ENCODE measurements at places on chromosomes 4 and X.

DNA sequence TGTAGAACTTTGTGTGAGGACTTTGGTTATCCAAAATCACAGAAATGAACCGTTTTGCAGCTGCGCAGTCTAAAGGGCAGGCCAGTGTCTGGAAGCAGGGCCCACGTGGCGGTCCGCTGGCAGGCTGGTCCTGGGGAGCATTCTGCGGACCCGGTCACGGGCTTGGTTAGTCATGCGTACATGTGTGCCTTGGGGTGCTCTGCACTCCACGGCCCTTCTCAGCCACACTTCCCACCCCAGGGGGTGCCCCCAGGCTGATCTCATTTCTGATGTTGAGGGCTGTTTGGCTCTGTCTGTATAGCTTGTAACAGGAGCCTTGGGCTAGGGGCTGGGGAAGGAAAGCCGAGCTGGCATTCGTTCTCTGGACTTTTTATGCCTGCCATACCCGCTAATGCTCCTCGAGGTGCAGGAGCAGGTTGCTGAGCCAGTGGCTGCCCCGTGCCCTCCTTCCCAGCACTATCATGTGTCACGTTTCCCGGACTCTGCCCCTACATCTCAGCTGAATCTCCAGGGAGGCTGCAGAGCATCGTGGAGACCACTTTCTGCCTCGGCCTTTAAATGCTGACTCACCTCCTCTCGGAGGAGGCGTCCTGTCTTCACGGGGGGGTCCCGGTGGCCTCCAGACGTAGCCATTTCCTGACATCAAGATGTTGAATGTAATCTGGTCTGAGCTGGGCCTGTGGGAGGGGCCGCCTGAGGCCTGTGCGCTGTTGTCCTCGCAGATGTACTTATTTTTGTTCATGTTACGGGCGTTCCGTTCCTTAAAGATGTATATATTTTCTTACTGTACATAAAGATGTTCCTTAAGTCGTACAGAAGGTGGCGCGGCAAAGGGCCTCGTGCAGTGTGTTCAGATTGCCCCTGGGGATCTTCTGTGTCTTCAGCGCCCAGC, 11.4 kb upstream of the TADA2B start:
- DNase-seq = no peak

GRCh38 chr4:86367577-86367976, 7.7 kb upstream of the MAPK10 start:
- no peak for DNase-seq

DNA sequence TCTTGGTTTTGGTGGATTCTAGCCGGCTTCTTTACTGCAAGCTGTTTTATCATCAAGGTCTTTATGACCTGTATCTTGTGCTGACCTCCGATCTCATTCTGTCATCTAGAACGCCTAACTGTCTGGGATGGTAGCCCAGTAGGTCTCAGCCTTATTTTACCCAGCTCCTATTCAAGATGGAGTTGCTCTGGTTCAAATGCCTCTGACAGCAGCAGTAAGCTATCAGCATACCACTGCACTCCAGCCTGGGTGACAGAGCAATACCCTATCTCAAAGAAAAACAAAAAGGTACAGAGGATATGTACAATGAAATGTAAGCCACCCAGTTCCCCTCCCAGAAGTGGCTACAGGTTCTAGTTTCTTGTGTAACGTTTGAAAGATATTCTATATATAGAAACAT, 36.1 kb downstream of the HERC6 start:
- DNase-seq = no peak

GRCh38 chr4:162523171-162523570, 359.4 kb upstream of the FSTL5 start:
- no peak for DNase-seq

GRCh38 chr4:8234715-8235114, 34.8 kb upstream of the HTRA3 start:
- DNase-seq = no peak

- no peak for DNase-seq
These were observed 72.5 kb downstream of the CNGA2 start for GRCh38 chrX:151806967-151807540.

DNA sequence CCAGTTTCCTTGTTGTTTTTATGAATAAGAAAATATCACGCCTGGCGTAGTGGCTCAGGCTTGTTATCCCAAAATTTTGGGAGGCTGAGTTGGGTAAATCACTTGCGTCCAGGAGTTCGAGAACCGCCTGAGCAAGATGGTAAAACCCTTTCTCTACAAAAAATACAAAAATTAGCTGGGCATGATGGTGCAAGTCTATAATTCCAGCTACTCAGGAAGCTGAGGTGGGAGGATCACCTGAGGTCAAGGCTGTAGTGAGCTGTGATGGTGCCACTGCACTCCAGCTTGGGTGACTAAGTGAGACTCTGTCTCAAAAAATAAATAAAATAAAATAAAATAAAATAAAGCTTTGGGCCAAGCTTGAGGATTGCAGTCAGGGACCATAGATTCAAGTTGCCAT, 827.2 kb downstream of the FSTL5 start:
- no peak for DNase-seq

DNA sequence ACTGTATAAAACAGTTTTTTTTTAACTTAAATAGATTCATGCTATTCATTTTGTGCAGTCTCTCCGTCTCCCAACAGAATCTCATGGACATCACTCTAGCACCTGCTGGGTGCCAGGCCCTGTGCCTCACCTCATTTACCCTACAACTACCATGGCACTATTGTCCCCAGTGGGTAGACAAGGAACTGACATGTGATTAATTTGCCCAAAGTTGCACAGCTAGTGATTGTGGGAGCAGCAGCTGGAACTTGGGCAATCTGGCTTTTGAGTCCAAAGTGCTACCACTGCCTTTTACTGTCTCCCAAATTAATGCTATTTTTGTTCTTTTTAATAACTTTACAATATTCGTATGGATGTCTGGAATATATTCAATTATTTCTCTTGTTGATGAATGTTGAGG, 11.2 kb upstream of the PGRMC2 start:
- no peak for DNase-seq

DNA sequence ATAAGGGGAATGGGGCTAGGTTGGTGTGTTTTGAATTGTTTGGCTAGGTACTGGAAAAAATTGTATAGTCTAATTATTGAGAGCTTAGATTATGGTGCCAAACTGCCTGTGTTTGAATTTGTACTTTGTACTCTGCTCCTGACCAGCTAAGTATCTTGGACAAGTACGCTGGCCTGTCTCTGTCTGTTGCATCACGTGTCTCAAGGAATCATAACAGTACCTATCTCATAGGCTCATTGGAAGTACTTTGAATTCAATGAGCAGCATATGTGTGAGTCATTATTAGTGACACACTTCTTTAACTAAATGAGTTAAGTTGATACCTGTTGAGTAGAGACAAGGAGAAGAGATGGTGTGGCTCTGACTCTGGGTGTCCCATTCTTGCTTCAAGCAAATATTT, 69.5 kb upstream of the MND1 start:
- no peak for DNase-seq

Measured in cerebellar nuclear complex (tissue), 1 donor.